ENCODE measurements at places on chromosomes 2 and 18. TPM values are rescaled to one million over a fixed set of nuclear protein-coding genes. Genes with fewer than 3 reads are reported as not detected.

DNA sequence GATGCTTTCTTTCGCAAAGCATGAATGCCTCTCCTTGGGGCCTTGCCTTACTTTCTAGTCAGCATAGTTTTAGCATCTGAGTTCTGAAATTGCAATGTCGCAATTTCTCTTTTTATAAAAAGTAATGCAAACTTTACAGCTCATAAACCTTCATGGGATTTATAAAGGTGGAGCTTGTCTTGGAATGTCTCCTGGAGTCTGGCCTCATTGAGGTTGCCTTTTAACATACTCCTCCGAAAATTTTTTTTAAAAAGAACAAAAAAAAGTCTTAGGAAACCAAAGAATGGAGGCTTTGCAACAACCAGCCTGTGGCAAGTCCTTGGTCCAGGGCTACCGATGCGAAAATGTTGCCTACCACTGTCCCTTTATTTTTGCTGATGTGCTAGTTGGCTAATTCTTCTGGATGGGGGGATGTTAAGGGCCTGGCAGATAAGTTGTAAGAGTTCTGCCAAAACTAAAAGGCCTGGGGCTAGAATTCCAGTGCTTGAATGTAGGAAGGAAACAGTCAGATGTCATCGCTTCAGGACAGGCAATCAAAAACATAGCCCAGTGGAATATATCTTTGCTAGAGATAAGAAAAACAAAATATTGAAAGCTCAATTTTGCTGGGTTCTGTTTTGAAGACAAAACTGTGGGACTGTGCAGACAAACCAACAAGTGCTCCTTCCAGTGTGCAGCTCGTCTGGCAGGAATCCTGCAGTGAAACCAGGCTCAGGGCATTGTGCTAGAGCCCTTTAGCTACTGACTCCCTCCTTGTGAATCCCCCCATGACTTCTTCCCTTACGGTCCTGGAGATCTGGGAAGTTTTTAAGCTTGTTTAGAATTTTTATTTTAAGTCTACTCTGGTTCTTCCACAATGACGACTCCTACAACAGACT lies 213.0 kb downstream of the PIEZO2 start:
- no peak for DNase-seq

DNA sequence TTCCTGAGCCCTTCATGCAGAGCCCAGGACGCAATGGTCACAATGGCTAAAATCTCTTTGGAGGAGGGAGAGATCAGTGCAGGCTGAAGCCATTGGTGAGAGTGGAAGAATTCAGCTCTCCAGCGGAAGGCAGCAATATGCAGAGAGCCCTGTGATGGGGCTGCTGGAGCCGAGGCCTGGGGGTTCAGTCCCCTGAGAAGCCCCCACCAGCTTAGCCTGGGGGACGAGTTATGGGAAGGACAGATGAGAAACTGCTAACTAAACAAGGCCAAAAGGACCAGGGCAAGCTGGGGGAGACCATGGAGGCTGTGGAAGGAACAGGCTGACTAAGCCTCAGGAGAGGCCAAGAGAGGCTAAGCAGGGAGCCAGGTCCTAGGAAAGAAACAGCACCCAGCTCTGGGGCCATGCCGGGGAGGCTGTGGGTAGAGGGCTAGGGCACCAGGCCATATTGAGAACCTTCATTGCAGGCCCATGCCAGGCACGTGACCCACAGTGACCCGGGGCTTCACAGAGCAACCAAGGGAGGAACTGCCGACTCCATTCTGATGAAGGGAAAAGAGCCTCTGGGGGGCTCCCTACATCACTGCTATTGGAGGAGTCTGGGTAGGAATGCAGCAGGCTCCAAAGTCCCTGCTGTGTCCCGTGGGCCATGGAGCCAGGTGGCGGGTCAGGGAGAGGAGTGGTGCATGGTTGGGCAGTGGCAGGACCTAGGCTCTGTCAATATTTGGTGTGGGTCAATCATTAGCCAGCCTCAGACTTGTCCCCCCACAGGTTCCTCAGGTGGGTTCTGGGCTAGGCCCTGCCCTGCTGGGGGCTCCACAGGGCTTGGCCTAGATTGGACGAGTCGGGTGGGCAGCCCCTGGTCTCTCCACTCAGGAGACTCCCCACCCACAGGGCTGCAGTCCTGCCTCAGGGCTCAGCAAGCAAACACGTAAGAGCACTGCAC lies 19.8 kb downstream of the PROC start:
- no peak for DNase-seq

- DNase-seq = no peak
Measured at GRCh38 chr2:88684519-88684918, 7.0 kb upstream of the RPIA start.

DNA sequence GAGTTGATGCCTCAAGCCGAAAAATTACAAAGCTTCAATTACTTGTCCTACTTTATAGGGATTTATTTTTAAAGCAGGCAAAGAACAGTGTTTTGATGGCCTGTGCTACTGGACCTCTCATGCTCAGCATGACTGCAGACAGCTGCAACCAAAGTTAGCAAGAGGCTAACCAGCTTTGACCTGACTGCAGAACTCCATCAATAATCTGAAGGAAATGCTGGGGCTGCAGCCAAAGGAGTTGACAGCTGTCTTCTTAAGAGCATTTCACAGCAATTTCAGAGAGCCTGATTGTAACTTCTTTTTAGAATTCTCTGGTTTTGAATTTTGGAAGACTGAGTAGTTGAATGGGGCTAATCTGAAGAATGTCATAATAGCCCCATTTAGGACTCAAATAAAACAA lies 46.5 kb upstream of the SESTD1 start:
- no peak for DNase-seq

- DNase-seq = no peak
Measured at GRCh38 chr2:100393362-100393761, 24.1 kb downstream of the CHST10 start.

GRCh38 chr2:64177315-64177714 lies 33.1 kb upstream of the PELI1 start:
- no peak for DNase-seq

GRCh38 chr2:228283491-228284171 lies 102.1 kb upstream of the SPHKAP start:
- DNase-seq = no peak

GRCh38 chr2:146982393-146982846 lies 862.4 kb upstream of the ACVR2A start:
- DNase-seq = peak; percentile 82

KCNK3 gene
- total RNA-seq = 2.9 TPM

Measured in sigmoid colon (tissue), 7 donors.